ENCODE measurements at places on chromosomes 1 and 21.

GRCh38 chr21:35838987-35839763 is 221.2 kb downstream of the SETD4 start:
- no peak for DNase-seq

DNA sequence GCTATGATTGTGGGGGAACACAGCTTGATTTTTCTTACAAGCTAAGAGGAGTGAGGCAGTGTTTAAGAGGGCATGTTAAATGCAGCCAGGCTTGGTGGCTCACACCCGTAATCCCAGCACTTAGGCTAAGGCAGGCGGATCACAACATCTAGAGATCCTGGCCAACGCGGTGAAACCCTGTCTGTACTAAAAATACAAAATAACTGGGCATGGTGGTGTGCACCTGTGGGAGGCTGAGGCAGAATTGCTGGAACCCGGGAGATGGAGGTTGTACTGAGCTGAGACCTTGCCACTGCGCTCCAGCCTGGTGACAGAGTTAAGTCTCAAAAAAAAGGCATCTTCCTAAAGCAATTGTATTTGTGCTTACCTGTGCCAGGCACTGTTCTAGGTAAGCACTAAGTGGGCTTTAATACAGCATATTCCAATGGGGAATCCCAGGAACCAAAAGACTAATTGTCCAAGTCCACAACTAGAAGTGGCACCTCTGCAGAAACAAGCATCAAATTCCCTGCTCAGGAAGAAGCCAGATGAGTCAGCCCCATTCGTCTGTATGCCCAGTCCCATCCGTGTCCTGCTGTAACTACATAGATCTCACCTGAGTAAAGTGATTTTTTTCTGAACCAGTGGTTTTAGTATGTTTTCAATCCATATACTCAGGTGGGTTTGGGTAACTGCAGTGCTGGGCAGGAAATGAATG is 4.6 kb downstream of the RCC1 start:
- no peak for DNase-seq

GRCh38 chr1:156813750-156814570 is 2.7 kb downstream of the SH2D2A start:
- DNase-seq, result peak; percentile 65

GRCh38 chr1:202576816-202577215 is 133.4 kb downstream of the SYT2 start:
- DNase-seq, result no peak

DNA sequence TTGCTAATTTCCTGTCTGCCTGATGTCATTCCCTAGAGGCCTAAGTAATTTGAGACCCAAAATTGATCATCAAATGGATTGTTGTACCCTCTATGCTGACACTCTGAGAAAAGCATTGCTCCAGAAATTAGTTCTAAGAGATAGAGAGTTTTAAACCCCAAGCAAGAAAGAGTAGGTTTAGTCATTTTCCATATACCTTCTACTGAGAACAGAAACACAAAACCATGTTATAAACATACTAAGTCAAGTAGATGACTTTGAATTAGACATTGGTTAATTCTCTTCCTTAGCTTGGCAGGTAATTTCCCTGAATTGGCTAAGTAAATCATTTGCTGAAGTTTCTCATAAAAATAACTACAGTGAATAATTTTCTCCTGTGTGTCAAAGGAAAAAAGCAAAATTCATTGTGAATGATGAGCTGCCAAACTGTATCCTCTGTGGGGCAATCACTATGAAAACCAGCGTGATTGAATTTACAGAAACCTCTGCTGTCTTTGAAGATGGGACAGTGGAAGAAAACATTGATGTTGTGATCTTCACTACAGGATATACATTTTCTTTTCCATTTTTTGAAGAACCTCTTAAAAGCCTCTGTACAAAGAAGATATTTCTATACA is 20.1 kb downstream of the FMO4 start:
- DNase-seq, result no peak

DNA sequence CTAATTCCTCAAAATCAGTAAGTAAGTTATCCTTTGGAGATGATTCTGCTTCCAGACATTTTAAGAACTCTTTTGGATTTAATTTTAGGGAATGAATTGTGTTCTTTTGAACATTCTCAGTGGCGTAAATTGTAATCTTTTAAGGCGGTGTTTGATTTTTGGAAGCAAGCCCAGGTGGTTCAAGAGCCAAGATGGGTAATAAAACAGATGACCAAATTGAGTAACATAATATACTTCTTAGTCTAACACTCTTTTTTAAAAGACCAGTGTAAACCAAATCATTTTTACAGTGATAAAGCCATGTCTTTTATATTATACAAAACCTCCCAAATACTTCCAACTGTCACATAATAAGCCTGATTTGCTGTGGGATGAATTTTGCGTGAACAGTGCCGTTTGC is 133.8 kb downstream of the LRRC40 start:
- DNase-seq, result no peak

GRCh38 chr1:21594935-21595897 is 73.9 kb downstream of the RAP1GAP start:
- peak; percentile 62 for DNase-seq

- no peak for DNase-seq
These were observed 116.7 kb upstream of the F3 start for GRCh38 chr1:94658221-94658620.

- no peak for DNase-seq
These were observed 16.7 kb upstream of the ZYG11A start for GRCh38 chr1:52825868-52826267.

- no peak for DNase-seq
These were observed 317.6 kb upstream of the KAZN start for GRCh38 chr1:14280909-14281308.

DNA sequence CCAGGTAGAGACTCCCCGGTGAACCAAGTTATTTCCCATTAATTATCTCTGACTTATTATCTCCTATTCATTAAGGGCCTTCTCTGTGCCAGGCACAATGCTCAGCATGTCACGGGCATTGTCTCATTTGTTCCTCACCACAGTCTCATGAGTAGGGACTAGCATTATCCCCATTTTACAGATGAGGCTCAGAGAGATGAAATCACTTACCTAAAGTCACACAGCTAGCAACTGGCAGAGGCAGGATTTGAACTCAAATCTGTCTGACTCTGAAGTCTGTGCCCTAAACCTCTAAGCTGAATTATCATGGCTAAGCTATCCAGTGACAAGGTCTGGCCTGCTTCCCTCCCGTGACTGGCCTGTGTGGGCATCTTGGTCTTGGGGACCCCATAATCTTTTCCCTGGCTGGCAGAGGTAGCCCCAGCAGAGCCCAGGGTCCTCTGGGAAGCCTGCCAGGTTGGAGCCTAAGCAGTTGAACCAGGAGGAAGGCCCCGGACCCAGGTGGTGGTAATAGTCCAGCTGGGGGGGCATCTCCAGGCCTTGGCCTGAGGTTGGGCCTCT is 4.5 kb downstream of the MAP7D1 start:
- no peak for DNase-seq

GRCh38 chr1:81805537-81806431 is 5.0 kb downstream of the ADGRL2 start:
- no peak for DNase-seq

DNA sequence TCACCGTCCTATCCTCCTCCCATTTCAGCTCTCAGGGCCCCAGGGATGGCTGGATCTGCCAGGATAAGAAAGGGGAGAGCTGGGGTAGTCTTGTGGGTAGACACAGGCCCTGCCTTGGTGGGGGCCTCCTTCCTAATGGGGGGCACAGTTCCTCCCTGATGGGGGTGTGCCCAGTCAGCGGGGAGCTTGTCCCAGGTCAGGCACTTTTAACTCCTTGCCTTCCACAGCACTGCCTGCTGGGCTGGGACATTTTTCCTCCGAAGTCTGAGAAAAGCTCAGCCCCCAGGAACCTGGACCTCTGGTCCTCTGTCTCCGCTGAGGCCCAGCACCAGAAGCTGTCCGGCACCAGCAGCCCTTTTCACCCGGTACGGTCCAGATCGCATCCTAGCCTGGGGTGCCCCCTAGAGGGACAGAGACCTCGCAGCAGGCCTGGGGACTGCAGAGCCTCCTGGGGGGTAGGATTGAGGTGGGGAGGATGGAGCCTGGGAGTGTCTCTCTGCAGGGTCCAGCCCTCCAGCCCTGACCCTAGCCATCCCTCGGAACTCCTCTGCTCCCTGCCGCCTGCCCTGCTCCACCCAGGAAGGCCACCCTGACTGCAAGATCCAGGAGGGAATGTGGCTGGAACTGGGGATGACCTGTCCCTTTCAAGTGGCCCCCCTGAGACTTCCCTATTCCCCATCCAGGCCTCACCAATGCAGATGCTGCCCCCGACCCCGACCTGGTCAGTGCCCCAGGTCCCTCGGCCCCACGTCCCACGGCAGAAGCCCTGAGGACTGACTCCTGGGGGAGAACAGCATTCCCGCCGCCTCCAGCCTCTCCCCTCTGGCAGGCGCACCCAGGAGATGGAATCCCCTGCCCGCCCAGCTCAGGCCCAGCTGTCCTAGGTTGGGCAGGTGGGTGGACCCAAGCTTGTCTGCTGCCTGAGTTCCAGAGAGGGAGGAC is 12.0 kb downstream of the MIIP start:
- no peak for DNase-seq

DNA sequence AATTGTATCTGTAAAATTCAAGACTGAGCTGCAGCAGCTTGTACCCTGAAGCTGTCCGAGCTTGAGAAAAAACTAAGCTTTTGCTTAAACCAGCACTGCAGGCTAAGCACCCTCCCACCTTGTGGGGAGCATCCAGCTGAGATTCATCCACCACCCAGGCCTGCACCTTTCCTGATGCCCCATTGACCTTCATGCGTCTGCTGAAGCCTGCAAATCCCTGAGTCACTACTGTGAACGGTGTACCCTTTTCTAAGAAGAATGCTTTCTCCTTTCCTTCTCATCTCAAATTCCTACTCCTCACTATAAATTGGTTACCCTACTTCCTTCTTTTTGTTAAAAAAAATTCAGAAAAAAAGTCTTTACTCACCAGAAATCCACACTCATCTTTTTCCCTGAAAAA is 90.9 kb upstream of the RGS18 start:
- no peak for DNase-seq

DNA sequence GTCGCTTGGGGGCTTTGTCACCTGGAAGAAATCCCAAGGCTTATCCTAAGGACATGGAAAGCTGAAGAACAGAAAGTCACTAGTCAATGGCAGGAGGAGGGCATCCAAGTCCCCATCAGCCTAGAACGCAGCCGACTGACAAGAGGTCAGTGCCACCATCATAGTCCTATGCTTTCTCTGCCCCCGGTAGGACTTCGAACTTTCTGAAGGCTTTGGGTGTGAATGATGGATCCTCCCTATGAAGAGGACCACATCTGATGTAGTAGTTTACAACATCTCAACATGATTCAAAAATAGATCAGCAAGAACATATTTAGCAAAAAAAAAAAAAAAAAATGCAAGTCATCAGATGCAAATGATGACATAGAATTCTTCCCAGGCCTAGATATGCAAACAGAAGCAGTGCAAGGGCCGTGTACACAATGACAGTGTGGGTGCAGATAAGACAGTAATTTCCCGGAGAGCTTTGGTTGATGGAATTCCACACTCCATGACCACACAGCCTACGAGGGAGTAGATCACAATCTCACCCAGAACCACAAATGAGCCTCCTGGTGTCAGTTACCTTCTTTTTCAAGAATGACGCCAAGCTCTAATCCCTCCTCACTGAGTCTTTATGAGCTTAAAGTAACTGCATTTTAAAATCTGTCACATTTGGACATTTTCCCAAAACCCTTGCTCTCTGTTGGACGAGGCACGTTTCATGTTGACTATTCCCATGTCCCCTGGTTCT is 88.2 kb downstream of the PSMG1 start:
- DNase-seq, result no peak

- DNase-seq, result no peak
These were observed at the start of gene KCND3 for GRCh38 chr1:111989531-111990025. Gene KCND3, minus strand, starts transcription at chr1:111989668.

DNA sequence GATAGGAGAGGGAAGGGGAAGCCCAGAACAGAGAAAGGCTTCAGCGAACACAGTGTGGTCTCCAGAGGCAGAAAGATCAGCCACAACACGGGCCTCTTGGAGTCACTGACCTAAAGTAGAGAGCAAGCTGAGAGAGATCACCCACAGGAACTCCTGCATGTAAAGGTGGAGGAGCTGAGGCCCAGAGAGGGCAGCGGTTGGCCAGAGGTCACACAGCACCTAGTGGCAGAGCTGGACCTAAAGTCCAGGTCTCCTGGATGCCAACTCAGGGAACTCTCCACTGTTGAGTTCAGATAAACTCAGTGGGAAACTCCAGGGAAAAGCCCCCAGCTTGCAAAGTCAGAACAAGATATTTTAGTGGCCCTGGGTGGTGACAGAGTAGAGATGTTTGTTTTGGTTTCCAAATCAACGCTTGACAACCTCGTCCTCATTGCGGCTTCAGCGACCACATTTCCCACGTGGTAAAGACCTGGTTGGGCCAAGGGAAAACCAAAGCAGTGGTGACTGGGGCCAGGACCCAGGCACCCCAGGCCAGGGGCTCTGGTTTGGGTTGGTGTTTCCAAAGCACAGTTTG is 4.6 kb downstream of the IFFO2 start:
- DNase-seq, result peak; percentile 75

- DNase-seq, result no peak
These were observed 14.1 kb downstream of the EPHA2 start for GRCh38 chr1:16141573-16142336.

- DNase-seq, result no peak
These were observed 27.0 kb upstream of the IER5 start for GRCh38 chr1:181061487-181061886.

DNA sequence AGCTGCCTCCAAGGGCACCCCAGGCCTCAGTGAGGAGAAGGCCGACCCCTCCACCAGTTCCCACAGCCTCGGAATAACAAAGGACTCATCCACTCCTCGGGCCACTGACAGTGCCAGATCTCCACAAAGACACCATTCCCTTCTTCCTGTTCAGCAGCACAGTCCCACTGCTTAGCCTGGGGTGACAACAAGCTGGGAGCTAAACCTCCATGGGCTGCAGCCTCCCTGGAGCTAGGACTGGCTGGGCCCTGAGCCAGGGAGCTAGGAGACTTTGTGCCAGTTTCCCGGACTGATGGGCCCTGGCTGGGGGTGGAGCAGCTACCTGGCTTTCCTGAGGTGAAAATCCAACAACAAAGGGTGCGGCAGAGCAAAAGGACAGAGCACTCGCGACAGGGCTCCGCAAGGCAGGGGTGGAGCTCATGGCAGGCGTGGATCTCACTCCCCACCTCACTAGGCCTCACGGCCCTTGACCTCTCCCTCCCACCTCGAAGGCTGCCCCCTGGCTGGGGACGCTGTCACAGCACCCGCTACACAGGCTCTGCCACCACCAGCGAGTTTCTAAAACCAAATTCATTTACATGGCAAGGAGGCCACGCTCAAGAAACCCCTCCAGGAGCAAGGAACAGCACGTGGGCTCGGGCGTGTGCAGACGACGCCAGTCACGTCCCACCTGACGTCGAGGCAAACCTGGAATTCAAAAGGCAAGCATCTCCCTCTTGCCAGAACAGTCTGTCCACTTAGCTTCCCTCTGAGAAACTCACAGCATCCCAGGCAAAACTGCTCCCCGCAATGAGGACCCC is 13.8 kb downstream of the SLC35E2B start:
- DNase-seq, result peak; percentile 68

- no peak for DNase-seq
These were observed 44.7 kb upstream of the A3GALT2 start for GRCh38 chr1:33365560-33365997.
